A172 (cell line): ENCODE measurements at places on chromosomes 1 and 21.

- DNase-seq = no peak
These were observed 4.5 kb downstream of the RPS6KA1 start for GRCh38 chr1:26533951-26534509.

DNA sequence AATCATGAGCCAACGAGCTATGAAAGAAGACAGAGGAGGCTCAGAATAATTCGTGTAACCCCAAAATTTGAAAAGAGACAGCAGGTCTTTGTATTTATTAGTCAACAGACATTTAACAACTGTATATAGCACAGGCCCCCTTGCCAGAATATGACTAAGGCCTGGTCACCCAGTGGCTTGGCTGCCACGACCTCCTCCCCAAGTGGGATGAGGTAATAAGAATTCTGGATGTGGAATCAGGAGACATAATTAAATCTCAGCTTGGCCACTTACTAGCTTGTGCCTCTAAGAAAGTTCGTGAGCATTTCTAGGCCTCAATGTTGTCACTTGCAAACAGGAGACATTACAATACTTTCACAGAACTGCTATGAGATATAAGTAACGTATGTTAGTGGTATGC is 134.2 kb upstream of the TNFSF4 start:
- peak; percentile 86 for DNase-seq

- no peak for DNase-seq
These were observed 2.2 kb downstream of the ZNF436 start for GRCh38 chr1:23367451-23367790.

DNA sequence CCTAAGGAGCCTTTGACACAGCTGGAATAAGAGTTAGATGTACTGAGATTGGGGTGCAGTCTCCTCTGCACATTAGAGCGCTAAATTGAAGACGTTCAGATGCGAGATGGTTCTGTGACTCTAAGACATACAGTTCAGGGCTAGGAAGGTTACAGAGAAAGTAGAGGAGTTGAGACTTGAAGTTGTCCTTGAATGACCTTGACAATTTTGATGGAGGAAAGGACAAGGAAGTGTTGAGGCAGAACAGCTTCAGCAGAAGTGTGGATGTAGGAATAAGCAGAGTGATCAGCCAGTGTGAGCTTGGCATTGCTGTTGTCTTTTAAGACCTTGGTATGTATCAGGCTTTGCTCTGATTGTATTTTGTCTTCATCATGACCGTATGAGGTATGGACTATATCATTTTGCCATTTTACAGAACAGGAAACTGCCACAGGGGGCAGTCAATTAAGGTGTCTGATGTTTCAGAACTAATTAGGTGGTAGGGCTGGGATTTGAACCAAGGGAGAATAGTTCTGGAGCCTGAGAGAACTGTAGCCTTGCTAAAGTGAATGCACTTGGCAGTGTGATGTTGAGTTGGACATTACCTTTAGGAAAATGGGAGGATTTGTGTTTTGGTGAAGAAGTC is 9.2 kb downstream of the TTF2 start:
- DNase-seq = no peak

DNA sequence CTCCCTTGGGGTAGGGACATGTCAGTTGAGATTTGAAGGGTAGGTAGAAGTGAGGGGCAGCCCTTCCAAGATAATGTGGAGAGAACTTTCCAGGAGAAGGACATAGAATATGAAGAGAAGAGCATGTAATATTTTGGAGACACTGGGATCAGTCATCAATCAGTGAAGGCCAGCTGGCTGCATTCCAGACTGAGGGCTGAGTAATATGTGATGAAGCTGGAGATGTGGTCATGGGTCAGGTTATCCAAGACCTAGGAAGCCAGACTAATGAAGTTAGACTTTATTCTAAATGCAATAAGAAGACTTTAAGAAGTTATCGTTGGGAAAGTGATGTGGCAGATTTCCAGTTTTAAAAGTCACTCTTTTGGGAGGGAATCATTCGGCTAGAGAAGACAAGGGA is 262.0 kb downstream of the HMCN1 start:
- DNase-seq = peak; percentile 74

DNA sequence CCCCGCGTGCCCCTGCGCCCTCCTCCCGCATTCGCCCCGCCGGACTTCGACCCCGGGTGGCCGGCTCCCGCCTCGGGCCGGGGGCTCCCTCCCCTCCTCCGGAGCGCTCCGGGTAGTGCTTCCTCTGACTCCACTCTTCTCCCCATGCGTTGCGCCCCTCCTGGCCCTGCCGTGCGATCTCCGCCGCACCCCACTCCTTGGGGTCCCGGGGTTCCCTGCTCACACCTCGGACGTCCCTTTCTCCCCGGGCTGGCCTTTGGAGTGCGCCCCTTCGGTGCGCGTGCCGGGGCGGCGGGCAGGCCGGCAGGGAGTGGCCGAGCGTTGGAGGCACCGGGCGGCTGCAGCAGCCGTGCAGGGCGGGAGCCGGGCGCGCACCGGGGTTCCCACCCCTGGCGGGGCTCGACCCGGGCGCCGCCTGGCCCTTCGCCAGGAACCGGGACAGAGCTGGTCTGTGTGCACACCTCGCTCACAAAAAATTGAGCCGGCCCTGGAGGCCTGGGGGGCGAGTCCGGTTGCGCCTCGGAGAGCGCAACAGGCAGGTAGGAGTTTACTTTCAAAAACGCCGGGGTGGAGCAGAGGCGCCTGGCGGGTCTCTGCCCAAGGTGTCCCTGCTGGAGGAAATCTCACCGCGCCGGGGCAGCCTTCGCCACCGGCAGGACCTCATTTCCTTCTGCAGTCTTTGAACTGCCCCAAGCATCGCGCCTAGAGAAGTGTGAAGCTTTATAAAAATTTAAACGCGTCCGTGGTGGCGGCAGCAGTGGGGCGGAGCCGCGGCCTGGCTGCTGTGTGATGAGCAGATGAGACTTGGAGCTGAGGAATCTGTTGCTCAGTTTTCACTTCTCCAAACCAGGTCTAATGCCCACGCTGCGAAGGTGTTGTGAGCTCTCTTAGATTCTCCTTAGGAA is 650 bp downstream of the VANGL1 start:
- no peak for DNase-seq

- peak; percentile 80 for DNase-seq
These were observed 16.8 kb downstream of the LAMC1 start for GRCh38 chr1:183039985-183040447.

- DNase-seq = no peak
These were observed 57.2 kb downstream of the ITPKB start for GRCh38 chr1:226681652-226682493.

DNA sequence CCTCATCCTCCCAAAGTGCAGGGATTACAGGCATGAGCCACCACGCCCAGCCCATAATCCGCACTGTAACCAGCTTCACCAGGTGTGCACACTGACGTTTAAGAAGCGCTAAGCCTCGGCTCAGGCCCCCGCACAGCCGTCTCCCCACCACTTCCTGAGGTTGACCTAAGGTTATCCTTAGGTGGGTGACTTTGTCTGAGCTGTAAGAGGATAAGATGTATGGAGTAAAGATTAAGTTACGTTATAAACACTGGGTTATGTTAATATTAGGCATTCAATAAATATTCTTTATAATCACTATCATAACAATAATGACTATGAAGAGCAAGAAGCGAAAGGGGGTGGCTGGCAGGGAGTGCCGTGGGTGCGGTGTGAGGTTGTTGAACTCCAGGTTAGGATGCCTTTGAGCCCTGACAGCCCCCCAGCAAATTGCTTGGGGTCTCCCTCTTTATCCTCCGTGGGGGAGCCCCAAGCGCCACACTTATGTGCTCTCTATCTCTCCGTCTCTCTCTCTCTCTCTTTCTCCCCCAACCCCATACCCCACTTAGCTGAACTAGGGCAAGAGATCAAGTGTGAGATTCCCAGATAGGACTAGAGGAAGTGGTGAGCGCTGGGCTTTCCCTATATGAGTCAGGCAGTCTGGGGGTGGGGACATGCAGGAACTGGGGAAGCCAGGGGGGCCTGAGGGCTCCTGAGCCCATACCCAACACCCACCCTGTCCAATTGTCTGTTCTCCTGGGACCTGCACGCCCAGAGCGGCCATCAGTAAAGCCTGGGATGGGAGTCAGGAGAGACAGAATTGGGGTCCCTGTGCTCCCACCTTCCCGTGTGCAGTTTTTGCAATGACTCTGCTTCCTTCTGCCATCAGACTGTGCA is 7.6 kb downstream of the EFHD2 start:
- peak; percentile 92 for DNase-seq

DNA sequence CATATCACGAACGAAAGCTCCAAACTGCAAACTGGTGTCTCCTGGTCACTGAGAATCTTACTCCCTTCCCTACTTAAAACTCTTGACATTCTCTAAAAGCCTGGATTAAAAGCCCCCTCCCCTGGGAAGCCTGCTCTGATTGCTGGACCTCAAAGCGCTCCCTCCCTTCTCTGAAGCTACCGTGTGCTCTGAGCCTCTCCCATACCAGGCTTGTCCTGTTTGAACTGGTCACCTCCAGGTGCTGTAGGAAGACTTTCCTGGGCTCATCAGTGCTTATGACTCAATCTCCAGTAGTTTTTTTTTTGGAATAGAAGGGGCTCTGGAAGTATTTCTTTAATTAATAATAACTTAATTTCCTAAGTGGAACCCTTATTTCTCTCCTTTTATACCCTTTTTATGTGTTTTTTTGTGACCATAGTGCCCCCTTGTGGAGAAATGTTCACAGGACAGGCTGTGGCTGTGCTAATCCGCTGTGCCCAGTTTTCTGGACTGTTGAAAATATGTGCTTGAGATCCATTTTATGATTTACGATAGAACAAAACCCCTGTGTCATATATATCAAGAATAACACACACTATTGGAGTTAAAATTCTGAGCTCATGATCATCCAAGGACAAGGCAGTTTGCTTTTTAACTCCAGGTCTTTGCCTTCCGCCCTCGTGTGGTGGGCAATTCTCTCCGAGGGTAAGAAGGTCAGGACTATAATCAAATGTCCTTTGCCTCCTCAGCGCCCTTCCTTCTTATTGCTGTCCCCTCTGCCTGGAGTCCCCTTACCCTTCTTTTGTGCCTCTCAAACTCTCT is 16.9 kb downstream of the MTARC1 start:
- DNase-seq = no peak

DNA sequence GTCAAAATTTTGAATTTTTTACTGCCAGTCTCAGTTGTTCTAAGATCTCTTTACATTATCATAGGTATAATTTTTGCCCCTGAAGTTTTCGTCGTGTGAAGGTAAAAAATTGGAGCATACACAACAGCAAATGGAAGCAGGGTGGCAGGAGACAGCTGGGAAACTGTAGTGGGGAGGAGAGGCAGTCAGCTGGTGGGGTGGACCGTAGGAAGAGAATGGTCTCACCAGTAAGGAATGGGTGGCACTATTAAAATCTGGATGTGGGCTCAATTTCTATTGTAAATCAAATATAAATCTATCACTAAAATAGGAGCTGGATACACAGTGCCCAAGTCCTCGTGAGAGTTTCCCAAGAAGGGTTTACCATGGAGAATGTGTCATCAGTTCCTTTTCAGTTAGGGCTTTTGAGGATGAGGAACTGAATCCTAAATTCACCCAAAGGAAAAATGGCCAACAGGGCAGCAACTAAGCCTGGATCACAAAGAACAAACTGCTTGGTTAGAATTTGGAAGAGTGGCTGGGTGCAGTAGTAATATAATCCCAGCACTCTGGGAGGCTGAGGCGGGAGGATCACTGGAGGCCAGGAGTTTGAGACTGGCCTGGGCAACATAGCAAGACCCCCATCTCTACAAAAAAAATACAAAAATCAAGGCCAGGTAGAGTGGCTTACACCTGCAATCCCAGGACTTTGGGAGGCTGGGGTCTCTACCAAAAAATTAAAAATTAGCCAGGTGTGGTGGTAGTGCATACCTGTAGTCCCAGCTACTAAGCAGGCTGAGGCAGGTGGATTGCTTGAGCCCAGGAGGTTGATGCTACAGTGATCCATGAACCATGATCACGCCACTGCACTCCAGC is 10.5 kb upstream of the IRF2BP2 start:
- DNase-seq = no peak

GRCh38 chr1:8202182-8202905 is 115.6 kb upstream of the SLC45A1 start:
- peak; percentile 54 for DNase-seq

DNA sequence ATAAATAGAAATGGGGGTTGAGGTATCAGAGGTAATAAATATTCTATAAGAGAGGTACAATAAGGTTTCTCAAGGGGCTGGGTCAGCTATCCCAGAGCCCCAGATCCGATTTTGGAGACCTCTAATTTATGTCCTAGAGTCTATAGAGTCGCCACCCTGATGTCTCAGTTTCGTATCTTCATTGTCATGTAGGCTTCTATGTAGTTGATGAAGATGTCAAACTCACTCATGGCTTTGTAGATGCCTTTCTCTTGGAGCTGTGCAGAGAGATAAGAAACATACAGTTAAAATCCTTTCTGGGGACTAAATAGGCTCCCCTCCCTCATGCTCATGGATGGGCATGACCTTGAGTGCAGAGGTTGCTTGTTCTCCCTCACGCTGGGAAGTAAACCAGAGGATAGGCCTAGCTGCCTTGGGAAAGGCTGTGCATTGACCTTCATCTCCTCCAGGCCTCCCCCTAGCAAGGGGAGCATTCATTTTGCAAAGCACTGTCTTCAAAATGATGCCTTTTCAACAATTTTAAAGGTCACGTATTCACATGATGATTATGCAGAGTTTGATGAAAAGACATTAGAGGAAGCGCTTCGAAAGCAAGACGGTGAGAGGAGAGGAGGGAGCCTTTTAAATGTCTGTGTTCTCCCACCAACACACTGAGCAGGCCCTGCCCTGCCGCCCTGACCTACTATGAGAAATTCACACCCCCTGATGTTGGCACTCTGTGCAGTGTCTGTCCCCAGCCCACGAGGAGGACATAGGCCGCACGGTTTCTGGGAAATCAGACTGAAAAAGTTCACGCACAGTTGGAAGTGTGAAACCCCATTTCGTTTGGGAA is 1.9 kb upstream of the IL19 start:
- no peak for DNase-seq

DNA sequence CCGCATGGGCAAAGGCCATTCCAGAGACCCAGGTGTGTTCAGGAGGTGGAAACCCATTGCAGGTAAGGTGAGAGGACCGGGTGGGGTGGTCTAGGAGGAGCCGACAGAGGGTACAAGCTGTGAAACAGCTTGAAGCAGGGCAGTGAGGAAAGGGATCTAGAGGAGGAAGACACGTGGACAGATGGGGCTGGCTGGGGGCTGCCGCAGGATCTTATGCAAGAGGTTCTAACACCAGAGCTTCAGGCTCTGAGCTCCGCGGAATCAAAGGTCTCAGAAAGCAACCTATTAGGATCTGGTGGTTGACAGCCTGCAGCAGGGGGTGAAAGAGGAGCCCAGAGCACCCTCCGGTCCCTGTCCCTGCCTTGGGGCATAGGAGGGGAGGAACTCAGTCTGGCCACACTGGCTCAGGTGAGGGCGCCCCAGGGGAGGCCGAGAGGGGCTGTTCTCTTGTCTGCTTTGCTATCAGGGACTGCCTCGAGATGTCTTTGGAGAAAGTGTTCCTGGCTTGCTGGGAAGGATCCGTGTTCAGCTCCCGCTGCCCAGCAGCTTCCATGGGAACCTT is 1.9 kb downstream of the TFF1 start:
- DNase-seq = no peak

GRCh38 chr1:185317034-185317885 is at the start of gene IVNS1ABP:
Gene IVNS1ABP (minus strand): TSS chr1:185317243. CDS start chr1:185309493, 7,750 bp downstream.
- peak; percentile 96 for DNase-seq

DNA sequence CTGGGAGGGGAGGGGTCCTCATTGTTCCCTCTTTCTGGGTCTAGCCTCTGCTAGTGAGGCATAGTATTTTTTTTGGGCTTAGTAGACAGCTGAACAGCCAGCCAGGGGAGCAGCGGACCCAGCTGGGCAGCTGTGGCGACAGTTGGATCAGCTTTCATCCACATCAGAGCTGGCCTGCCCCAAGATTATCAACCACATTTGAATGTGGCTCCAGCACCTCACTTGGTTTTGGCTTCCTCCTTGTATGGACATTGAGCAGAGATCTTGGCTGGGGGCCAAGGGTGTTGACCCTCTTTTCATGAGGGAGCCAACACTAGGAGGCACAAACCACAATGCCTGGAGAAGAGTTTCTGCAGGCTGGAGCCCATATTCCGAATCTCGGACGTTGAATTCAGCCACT is 25.0 kb downstream of the WNT4 start:
- DNase-seq = no peak
